Tongue (tissue), 3 donors: ENCODE measurements at places on chromosomes 16 and 17. TPM values are rescaled to one million over a fixed set of nuclear protein-coding genes. Genes with fewer than 3 reads are reported as not detected.

GRCh38 chr16:86893506-86893905, 315.2 kb downstream of the FOXL1 start:
- DNase-seq = no peak

DNA sequence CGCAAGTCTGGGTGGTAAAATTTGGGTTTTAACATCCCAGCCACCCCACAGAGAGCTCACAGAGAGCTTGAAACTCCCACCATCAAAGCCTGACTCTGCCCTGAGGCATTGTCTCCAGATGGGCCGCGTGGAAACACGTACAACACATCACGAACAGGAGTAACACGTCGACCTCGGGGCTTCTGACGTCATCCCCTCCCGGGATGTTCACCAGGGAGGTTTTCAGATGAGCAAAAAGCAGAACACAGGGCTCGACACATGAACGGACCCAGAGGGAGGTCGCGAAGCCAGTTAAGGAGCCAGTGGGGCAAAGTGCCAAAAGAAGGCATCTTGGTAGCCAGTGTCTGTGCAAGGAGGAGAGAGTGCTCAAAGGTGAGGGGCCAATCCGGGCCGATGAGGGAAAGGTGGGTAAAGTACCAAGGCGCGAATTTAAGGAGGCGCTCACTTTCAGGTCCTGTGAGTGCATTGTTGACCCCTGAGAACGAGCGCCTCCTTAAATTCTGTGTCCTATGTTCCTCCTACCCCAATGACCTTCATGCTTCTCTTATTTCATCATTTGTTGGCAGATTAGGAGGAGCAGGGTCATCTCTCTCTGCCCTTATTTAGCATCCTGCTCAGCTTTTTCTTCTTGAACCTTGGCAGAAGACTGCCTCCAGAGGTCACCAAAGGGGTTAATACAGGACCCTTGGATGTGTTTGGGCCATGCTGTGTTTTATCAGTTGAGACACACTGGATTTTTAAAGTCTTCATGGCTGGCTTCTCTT, 5.6 kb downstream of the RCVRN start:
- no peak for DNase-seq

ACE gene
- total RNA-seq = 9.6 TPM

DNA sequence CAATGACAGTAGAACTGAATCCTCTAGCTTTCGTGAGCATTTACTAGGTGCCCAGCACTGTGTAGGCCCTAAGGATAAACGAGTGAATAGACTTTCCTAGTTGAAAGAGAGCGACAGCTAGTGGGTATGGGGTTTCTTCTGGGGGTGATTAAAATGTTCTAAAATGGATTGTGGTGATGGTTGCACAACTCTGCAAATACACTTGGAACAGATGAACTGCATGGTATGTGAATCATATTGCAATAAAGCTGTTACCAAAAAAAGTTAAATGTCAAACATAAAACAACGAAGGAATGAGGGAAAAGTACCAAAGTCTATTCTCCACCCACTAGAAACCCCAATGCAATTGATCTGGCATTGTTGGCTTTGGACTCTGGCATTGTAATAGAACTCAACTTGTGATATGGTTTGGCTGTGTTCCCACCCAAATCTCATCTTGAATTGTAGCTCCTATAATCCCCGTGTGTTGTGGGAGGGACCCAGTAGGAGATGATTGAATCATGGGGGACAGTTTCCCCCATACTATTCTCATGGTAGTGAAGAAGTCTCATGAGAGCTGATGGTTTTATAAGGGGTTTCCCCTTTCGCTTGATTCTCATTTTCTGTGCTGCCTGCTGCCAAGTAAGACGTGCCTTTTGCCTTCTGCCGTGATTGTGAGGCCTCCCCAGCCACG, 70.5 kb downstream of the MARF1 start:
- no peak for DNase-seq

- DNase-seq = no peak
Observed at GRCh38 chr17:55722016-55722736, 488 bp downstream of the TMEM100 start.

GRCh38 chr17:38591759-38592241, 14.0 kb downstream of the SRCIN1 start:
- no peak for DNase-seq

- DNase-seq = no peak
Observed at GRCh38 chr17:46195217-46195855, 2.1 kb upstream of the KANSL1 start.
